HCEC 1CT (cell line): ENCODE measurements at places on chromosomes 7 and 10.

DNA sequence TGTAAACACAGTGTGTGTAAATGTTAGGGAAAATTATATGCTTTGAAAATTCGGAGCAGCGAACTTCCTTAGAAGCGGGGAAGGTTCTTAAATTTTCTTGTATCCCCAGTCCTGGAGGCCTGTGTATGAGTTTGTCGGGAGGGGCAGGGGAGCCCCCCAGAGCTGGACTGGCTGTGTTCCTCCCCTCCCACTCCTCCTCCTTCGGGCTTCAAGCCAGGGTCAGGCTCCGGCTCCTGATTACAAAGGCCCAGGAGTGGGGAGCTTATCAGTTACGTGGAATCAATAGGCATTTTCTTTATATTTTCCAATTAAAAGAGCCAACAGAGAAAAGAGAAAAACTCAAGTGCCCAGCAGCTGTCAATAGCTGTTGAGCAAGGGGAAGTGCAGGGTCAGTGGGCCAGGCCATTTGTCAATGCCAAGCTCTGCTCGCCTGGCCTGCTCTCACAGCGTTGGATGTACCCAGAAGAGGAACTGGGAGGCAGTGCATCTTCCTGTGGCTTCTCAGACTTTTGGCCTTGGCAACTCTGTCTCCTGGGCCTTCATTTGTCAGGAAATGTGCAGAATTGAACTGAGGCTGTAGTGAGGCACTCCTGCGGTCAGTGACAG, 156.9 kb upstream of the PCBD1 start:
- no peak for DNase-seq

GRCh38 chr7:116715077-116715476, 43.1 kb downstream of the MET start:
- DNase-seq, result peak; percentile 61

DNA sequence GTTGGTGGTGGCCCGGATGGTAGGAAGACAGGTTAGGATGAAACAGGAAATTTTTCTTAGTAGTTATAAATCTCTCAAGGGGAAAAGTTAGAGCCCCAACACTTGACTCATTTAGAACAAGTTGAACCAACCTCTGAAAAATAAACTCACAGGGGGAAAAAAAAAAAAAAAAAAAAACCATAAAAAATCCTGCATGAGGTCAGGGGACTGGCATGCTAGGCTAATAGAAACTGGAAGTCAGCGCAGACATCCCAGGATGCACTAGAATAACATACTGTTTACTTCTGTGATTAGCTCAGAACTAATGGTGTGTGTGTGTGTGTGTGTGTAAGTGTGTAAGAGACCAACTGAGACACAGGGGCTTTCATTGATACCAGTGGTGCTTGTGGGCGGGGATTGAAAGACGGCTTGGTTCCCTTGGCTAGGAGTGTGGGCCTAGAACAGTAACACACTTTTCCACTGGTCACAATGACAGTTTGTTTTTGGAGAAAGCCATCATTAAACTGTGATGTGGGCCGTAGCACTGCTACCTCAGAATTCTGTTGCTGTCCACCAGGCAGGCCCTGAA, 491.6 kb upstream of the GALNT17 start:
- no peak for DNase-seq

GRCh38 chr10:120477021-120477742, 20.2 kb downstream of the PLPP4 start:
- DNase-seq, result no peak

DNA sequence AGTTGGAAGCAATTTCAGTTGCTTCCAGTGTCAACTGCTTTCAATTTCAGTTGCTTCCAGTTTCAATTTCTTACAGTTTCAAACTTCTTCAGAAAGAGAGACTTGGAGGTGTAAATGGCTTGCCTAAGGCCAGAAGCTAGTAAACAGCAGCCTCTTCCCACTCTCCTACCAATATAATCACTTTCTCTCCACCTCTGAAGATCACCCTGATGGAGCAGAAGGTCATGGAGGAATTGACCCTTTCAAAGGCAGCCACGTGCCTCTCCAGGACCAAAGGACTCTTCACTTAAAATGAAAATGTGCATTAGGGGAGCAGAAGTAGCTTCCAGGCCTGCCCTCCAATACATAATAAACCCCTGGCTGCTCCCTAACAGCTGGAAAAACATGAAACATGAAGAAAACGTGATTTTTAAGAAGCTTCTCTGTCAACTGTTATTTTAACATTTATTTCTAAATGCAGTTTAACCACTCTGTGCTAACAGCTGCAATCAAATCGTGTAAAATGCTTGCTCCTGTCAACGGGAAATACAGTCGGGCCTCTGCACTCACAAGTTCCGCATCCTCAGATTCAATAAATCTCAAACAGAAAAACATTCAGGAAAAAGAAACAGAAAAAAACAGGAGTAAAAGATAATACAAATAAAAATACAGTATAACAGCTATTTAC, 1020.6 kb downstream of the XPNPEP1 start:
- DNase-seq, result no peak

- no peak for DNase-seq
These were observed 1.5 kb upstream of the CFAP46 start for GRCh38 chr10:132943791-132944404.

- no peak for DNase-seq
These were observed 129.8 kb downstream of the LSMEM1 start for GRCh38 chr7:112610636-112611035.

- no peak for DNase-seq
These were observed 52.8 kb downstream of the FOXL3 start for GRCh38 chr7:342681-343216.

GRCh38 chr10:130046591-130046990, 64.0 kb downstream of the C10orf143 start:
- DNase-seq, result no peak

GRCh38 chr7:12066004-12066403, 145.1 kb upstream of the TMEM106B start:
- DNase-seq, result no peak

- no peak for DNase-seq
These were observed 737 bp upstream of the NUB1 start for GRCh38 chr7:151340794-151341356.

DNA sequence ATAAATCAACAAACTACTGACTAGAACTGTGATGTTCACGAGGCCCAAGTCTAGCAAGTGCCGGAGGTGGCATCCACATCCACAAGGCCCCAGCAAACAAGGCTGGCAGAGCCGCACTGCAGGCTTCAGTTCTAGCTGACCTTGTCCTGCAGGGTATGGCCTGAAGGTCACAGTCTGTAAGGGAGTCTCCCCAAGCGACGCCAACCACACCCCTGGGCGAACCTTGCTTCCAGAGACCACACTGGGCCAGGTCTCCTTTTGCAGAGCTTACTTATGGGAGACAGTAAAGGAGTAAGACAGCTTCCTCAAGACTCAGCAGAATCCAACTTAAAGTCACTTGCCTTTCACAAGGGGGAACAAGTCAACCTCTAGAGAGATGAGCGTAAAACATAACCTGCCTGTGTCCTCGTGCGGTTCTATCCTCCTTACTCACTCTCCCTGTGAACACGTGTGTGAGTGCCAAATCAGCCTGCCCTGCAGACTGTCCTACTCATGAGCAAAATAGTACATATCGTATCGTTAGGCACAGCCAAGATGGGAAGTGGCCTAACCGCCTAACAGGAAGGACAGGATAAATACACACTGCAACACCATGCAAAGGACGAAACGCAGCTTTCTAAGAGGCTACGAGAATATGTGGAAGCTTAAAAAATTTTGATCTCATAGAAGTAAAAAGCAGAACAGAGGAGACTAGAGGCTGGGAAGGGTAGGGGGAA, 22.7 kb downstream of the FAM53B start:
- no peak for DNase-seq

GRCh38 chr10:2296179-2296891, 559.0 kb upstream of the ADARB2 start:
- no peak for DNase-seq

DNA sequence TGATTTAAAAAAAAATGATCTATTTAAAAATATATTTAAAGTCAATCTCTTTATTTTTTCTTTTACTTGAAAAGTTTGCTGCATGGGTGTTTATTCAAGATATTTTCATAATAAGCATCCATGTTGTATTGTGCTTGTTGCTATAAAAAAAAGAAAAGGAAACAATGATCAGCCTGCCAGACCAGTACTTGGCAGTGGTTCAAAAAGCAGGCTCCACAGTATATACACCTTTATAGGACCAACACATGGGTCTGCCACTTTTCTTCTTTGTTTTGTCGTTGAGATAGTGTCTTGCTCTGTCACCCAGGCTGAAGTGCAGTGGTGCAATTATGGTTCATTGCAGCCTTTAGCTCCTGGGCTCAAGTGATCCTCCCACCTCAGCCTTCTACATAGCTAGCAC, 228.0 kb downstream of the TWIST1 start:
- no peak for DNase-seq

DNA sequence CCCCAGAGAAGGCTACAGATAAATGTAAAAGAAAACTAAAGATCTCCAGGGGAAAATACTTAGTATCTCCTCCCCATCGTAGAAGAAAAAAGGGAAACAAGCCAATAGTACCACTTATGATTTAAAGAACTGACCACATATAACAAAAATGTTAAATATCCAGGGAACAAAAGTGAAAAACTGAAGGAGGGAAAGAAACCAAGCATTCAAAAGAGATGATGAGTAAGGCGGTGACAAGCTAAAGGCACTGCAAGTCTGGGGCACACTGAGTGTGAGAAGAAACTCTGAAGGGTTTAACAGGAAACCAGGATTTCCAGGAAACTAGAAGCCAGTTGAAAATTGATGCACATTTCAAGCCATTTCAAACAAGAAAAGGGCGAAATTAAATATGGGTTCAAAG, 226.3 kb downstream of the AHR start:
- DNase-seq, result peak; percentile 47

GRCh38 chr7:155206318-155207020, 91.2 kb upstream of the INSIG1 start:
- peak; percentile 83 for DNase-seq

DNA sequence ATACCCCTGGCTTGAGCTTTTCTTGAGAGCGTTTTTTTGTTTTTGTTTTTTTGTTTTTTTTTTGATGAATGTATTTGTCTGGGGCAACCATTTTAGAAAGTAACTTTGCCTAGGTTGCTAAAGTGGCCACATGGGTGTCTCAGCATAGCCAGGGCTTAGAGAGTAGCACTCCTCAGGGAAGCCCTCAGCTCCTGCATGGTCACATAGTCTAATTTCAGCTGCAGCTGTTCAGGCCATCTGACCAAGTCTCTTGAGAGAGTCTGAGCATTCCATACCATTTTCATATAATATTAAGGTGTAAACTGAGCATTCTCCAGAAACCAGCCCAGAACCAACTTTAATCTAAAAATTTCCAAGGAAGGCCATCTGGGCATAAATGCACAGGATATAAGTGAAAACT, 186.4 kb downstream of the NPSR1 start:
- no peak for DNase-seq

DNA sequence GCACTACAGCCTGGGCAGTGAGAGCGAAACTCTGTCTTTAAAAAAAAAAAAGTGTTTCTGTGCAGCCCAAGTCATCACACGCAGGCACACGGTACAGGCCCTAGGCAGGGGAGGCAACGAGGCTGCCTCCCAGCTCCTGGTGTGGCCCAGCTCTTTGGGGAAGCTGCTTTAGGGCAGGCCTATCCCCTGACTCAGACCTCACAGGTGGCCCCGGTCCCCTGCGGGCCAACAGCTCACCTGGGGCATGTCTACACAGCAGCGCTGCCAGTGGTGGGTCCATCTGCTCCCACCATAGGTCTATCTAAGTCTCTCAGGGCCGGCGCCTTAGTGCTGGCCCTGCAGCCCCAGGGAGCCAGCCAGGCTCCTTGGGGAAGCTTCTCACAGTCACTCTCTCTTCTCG, 31.4 kb downstream of the ZAN start:
- DNase-seq, result no peak

DNA sequence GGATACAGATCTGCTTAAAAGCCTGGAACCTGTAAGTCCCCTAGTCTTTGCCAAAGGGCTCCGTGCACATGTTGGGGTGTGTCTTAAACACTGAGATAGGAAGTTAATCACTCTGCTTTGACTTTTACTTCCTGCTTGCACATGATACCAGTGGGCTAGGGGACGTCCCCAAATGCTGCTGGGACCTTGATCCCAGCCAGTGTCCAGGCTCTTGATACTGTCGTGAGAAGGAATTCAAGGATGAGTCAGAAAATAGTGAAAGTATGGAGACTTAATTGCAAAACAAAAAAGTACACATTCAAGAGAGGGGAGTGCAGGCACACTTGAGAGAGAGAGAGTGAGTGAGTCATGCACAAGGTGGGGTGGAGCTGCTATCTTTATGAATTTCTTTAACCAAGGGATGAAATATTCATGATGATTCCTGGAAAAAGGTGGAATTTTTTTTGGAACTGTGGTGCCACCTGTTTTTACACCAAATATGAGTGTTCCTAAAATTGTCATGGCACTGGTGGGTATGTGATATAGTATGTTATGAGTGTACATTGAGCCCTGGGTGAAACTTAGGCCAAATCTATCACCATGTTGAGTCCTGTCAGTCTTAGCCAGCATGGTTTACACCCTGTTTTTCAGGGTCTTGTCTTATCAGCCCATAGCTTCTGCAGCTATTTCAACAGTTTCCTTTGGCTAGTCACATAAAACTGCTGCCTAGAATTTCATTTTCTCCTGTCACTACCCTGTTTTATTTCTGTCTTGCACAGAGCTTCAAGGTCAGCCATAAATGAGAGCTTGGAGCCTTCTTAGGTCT, 88.3 kb upstream of the CYP26C1 start:
- DNase-seq, result peak; percentile 87

DNA sequence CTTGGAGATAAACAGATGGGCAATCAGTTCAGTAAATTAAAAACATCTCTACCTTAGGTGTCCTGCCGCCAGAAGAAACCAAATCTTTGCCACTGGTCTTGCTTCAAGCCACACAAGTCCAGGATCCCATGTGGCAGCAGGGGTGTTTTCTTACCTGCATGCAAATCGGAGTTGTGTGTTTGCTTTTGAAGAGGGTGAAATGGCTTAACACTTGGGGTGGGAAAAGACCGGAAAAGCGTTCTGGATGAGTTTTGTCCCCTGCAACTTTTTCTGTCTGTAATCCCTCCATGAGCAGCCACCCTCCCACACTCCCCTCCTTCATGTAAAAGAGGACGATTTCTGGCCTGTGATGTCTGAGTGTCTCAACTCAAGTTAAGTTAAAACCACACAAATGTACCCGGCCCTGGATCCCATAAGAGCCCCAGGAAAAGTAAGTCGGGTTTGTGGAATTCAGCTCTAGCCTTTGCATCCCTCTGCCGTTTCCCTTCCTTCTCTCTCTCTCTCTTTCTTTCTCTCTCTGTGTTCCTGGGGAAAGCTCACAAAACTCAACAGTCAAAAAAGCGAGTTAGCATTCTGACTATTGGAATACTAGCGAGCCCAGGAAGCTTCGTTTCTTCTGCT, 178.5 kb downstream of the TCF7L2 start:
- no peak for DNase-seq
